ENCODE measurements at places on chromosomes 13 and 19.

DNA sequence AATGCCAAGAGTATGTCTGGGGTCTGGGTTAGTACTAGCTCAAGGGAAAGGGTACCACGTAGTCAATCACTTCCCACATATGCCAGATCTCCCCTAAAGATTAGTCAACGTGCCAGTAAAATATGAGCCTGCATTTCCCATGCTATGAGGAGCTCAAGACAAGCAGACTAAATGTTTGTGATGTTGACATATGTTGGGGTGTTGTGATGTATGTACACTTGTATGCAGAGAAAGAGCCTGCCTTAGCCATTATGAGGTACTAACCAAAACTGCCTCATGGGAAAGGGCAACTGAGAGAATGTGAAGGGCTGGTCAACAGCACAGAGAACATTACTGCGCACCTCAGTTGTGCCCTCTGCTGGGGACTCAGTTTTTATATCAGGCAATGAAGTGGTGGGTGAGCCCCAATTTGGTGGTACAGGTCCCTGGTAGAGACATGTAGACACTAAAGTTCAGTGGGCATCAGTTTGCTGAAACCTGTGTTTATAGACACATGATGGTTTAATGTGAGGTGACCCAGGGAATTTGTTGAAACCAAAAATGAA is 287.0 kb downstream of the DCT start:
- no peak for DNase-seq

DNA sequence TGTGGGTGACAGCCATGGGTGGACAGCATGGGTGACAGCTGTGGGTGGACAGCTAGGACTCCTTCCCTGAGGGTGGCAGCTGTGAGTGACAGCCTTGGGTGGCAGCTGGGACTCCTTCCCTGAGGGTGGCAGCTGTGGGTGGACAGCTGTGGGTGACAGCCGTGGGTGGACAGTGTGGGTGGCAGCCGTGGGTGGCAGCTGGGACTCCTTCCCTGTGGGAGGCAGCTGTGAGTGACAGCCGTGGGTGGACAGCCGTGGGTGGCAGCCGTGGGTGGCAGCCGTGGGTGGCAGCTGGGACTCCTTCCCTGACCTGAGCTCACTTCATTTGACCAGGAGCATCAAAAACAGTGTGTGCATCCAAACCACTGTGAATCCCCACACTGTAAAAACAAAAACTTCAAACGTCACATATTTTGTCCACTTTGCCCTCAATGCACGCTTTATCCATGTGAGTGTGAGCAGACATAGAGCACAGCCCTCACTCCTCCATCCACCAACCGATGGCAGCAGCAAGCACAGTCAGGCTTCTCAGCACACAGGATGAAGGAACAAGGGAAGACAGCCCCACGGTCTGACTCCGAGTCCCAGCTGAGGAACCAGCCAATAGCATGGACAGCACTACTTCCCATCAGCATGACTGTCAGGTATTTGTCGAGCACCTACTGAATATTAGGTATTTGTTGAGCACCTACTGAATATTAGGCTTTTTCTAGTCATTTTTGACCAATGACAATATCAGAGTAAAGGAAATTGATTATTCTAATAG is 1.6 kb upstream of the CFAP97D2 start:
- DNase-seq: no peak

DNA sequence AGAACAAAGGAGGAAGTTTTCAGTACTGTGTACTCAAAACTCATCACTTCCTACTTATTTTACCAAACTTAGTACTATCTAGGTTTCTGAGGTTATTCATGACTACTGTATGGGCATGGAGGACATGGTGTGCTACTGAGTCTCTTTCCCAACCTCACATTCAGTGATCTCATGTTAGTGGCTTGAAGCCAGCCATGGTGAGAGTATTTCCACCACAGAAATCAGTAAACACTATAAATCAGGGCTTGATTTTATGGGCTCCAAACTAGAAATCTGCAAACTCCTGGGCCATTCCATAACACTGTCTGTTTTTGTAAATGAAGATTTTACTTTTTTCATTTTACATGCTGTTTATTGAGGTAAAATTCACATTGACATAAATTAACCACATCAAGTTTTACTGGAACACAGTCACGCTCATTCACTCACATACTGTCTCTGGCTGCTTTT is 19.7 kb downstream of the MED26 start:
- no peak for DNase-seq

GRCh38 chr19:56114051-56114777 is 6.9 kb downstream of the ZNF787 start:
- no peak for DNase-seq

DNA sequence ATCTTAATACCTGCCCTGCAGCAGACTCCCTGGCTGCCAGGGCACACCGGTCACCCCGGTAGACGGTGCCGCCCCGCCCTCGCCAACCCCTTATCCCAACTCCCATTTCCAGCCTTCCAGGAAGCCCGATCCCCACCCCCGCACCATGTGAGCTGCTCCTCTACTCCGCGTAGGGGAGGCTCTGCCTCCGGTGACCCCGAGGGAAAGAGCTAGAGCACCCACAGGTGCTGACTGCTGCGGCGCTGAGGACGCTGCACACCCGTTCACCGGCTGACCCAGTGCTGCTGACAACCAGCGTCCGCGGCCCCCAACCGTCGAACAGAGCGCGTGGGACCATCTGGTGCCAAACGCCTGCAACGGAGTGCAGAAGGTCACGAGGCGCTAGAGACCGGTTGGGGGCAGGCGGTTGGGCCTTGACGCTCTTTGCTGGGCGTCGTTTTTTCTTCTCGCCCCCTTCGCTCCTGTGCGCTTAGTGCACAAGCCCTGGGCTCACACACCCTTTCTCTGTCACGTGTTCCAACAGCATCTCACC is 59.6 kb upstream of the ZNF599 start:
- no peak for DNase-seq
